ENCODE measurements at places on chromosomes 3 and 15. TPM values are rescaled to one million over a fixed set of nuclear protein-coding genes. Genes with fewer than 3 reads are reported as not detected.

CNOT10 gene
- 47.5 TPM for total RNA-seq

MNS1 gene
- 0.67 TPM for total RNA-seq

EDC3 gene
- 48.4 TPM for total RNA-seq

BHLHE40 gene
- total RNA-seq, result 91.3 TPM

CPB1 gene
- 4.8 TPM for total RNA-seq

- H3K4me1 ChIP-seq, result peaks cover 46% of the 10 kb centered on the region
- peak; percentile 77 for DNase-seq
- H3K27ac ChIP-seq, result peak overlapping the region; percentile 32
- no peak overlapping the region for H3K4me3 ChIP-seq
These were observed 57.2 kb downstream of the KIF9 start for GRCh38 chr3:47225310-47225906.

DNA sequence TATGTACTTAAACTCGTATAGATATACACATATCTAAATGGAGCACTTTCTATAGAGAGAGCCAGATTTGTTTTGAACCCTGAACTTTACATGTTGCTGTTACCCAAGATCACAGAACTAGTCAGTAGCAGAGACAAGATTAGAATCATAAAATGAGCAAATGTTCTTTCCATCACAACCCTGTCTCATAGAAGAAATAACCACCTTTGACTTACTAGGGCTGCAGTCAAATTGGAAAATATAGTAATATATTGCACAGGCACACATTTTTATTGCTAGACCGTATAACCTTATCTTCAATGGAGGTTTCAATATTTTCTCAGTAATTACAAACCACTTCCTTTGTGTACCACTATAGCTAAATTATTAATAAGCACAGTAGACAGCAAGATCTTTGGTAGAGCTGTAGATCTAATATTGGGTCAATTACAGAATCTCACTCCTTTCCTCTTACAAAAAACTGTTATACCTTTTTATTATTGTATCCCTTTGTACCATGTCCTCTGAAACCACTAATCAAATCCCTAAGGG, 41.5 kb upstream of the TBL1XR1 start:
- H3K4me3 ChIP-seq, result no peak overlapping the region
- H3K36me3 ChIP-seq, result no peaks in the 10 kb centered on the region
- H3K27ac ChIP-seq, result no peak overlapping the region
- DNase-seq, result no peak

- no peak overlapping the region for H3K4me3 ChIP-seq
- peak; percentile 34 for DNase-seq
- H3K27ac ChIP-seq, result no peak overlapping the region
These were observed 17.5 kb downstream of the FHIT start for GRCh38 chr3:61233746-61234145.

- no peaks in the 10 kb centered on the region for H3K27me3 ChIP-seq
- DNase-seq, result no peak
- H3K4me3 ChIP-seq, result no peak overlapping the region
- H3K27ac ChIP-seq, result no peak overlapping the region
- no peaks in the 10 kb centered on the region for H3K36me3 ChIP-seq
- H3K4me1 ChIP-seq, result peaks cover 14% of the 10 kb centered on the region
These were observed 9.9 kb downstream of the MYD88 start for GRCh38 chr3:38148311-38148882.

GRCh38 chr3:9291821-9292410, 42.5 kb upstream of the SRGAP3 start:
- H3K27me3 ChIP-seq, result no peaks in the 10 kb centered on the region
- H3K4me1 ChIP-seq, result no peaks in the 10 kb centered on the region
- no peaks in the 10 kb centered on the region for H3K36me3 ChIP-seq
- H3K4me3 ChIP-seq, result no peak overlapping the region

- H3K4me1 ChIP-seq, result peaks cover 15% of the 10 kb centered on the region
- DNase-seq, result no peak
- H3K27ac ChIP-seq, result no peak overlapping the region
- peaks cover 26% of the 10 kb centered on the region for H3K36me3 ChIP-seq
- H3K27me3 ChIP-seq, result no peaks in the 10 kb centered on the region
These were observed 2.1 kb downstream of the SEC61A1 start for GRCh38 chr3:128054367-128054766.

GRCh38 chr3:79380581-79380980, 387.2 kb downstream of the ROBO1 start:
- no peaks in the 10 kb centered on the region for H3K4me1 ChIP-seq
- H3K27ac ChIP-seq, result no peak overlapping the region
- H3K27me3 ChIP-seq, result no peaks in the 10 kb centered on the region
- no peak for DNase-seq

DNA sequence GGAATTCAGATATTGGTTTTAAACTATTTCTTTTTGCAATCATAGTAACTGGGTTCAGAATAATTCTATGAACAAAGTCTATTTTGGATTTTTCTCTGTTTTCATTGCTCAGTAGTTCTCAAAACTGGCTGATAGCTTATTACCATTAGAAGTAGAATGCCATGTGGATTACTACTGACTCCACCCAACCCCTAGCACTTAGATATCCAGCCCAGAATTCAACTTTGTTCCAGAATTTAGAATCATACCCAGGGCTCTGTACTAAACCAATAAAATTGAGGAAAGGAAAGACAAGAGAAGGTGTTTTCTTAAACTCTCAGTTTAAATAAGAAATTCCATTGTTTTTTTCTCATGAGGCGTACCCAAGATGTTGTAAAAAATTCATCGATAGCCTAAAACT, 39.0 kb upstream of the ABHD10 start:
- no peak overlapping the region for H3K27ac ChIP-seq
- H3K27me3 ChIP-seq, result no peaks in the 10 kb centered on the region
- no peaks in the 10 kb centered on the region for H3K4me1 ChIP-seq
- no peak overlapping the region for H3K4me3 ChIP-seq
- no peaks in the 10 kb centered on the region for H3K36me3 ChIP-seq

- no peaks in the 10 kb centered on the region for H3K4me1 ChIP-seq
- H3K27ac ChIP-seq, result no peak overlapping the region
- no peak for DNase-seq
- H3K36me3 ChIP-seq, result no peaks in the 10 kb centered on the region
- H3K27me3 ChIP-seq, result no peaks in the 10 kb centered on the region
- H3K4me3 ChIP-seq, result no peak overlapping the region
These were observed 98.9 kb downstream of the ULK4 start for GRCh38 chr3:41863024-41863423.

- DNase-seq, result peak; percentile 57
- peaks cover 9% of the 10 kb centered on the region for H3K4me1 ChIP-seq
- H3K36me3 ChIP-seq, result no peaks in the 10 kb centered on the region
- no peaks in the 10 kb centered on the region for H3K27me3 ChIP-seq
- H3K4me3 ChIP-seq, result no peak overlapping the region
These were observed 380.2 kb downstream of the ULK4 start for GRCh38 chr3:41581700-41582099.

DNA sequence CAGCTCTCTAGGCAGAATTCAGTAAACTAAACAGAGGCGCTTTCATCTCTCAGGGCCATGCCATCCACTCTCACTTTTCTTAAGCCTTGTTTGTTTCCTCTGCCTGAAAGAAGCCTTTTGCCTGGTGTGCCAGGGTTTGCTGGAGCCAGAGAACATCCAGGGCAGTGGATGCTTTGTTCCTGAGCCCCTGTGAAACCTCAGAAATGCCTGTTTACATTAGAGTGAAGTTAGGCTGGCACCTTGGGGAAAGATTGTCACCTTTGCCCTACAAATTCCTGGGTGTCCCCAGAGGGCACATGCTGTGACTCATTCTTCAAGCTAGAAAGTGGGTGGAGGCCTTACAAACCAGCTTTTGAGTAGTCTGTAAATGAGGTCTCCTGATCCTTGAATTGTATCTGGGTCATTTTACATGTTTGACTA, 10.7 kb upstream of the TRAK1 start:
- no peak overlapping the region for H3K4me3 ChIP-seq
- H3K27me3 ChIP-seq, result no peaks in the 10 kb centered on the region
- peak overlapping the region; percentile 76 for H3K27ac ChIP-seq
- DNase-seq, result peak; percentile 38
- H3K4me1 ChIP-seq, result peaks cover 34% of the 10 kb centered on the region
- H3K36me3 ChIP-seq, result no peaks in the 10 kb centered on the region

GRCh38 chr3:58688574-58688973, 22.0 kb upstream of the FAM3D start:
- H3K4me1 ChIP-seq, result no peaks in the 10 kb centered on the region
- DNase-seq, result no peak
- no peak overlapping the region for H3K27ac ChIP-seq
- no peak overlapping the region for H3K4me3 ChIP-seq

DNA sequence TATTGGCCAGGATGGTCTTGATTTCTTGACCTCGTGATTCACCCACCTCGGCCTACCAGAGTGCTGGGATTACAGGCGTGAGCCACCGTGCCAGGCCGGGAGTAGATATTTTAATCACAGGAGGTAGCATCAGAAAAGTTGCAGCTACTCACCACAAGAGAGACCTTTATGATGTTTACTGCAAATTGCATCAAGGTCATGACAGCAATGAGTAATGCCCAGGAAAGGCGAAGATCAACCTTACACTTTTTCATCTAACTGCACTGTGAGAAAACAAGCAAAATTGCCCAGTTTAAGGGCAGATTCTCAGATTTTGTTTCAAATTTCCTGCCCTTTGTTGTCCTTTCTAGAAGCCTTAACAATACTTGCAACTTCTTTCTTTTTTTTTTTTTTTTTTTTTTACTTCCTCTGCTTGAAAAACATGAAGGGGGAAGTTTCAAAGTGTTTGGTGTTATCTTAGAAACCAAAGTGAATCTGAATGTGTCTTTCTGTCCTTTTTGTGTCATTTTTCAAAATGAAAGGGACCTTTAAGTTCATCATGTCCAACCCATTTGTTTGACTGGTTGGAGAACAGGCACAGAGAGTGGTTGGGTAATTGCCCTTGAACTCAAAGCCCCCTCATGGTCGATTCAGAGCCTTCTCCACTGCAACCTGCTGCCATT, 25.0 kb downstream of the TGFBR2 start:
- no peaks in the 10 kb centered on the region for H3K27me3 ChIP-seq
- H3K4me1 ChIP-seq, result no peaks in the 10 kb centered on the region
- no peaks in the 10 kb centered on the region for H3K36me3 ChIP-seq
- no peak overlapping the region for H3K4me3 ChIP-seq
- no peak for DNase-seq
- H3K27ac ChIP-seq, result no peak overlapping the region

Measured in GM12878 (cell line).